ENCODE measurements at places on chromosomes 11 and 22.

DNA sequence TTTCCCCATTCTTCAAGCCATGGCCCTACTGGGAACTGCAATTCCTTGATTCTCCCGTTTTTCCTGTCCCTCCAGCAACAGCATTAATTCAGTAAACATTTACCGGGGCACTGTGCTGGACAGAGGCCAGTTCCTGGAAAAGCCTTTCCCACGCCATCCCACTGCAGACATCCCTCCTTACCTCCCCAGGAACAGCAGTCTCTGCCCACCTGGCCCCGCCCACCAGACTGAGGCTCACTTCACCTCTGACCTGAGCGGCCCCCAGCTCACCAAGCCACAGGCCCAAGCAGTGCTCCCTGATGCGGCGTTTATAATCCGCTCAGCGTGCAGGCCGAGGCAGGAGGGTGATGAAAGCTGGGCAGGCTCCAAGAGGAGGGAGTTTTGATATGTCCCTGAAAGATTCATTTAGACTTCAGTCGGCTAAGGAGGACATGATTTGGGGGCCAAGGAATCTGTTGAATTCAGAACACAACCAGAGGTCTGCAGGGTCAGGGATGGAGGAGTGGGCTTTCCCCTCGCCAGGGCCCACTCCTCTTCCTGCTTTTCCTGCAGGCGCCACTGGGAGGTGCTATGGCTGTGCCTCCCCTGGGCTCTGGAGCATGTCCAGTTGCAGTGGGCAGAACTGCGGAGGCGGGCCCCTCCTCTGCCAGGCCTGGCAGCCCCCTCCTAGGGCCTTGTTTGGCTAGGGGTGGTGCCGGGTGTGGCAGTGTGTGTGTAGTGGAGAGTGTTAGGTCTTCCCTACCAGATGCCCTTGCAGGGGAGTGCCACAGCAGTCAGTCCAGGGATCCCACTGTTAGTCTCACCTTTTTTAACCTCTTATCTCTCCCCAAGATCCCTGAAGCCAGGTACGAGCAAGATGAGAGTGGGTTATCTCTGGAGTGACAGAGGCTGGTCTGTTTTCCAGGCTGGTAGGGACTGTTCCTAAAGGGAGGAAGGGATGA, 1.4 kb upstream of the TAGLN start:
- peak; percentile 18 for DNase-seq

DNA sequence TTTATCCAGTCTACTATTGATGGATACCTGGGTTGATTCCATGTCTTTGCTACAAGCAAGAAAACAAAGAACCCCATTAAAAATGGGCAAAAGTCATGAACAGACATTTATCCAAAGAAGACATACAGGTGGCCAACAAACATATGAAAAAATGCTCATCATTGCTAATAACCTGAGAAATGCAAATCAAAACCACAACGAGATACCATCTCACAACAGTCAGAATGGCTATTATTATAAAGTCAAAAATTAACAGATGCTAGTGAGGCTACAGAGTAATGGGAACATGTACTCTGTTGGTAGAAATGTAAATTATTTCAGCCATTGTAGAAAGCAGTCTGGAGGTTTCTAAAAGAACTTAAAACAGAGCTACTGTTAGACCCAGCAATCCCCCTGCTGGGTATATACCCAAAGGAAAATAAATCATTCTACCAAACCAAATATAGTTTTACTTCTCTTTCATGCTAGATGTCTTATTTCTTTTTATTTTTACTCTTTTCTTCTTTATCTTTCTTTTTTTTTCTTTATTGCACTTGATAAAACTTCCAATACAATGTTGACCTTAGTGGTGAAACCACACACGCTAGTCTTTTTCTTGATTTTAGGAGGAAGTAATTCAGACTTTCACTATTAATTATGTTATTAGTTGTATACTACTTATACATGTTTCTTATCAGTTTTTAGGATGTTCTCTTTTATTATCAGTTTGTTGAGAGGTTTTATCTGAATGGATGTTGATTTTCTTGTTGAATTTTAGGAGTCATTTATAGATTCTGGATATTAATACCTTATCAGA, 14.3 kb downstream of the TRIM22 start:
- no peak for DNase-seq

GRCh38 chr11:42161886-42162285, 702.4 kb upstream of the LRRC4C start:
- DNase-seq, result no peak

- no peak for DNase-seq
Measured at GRCh38 chr22:24095826-24096757, 85.0 kb downstream of the CABIN1 start.

DNA sequence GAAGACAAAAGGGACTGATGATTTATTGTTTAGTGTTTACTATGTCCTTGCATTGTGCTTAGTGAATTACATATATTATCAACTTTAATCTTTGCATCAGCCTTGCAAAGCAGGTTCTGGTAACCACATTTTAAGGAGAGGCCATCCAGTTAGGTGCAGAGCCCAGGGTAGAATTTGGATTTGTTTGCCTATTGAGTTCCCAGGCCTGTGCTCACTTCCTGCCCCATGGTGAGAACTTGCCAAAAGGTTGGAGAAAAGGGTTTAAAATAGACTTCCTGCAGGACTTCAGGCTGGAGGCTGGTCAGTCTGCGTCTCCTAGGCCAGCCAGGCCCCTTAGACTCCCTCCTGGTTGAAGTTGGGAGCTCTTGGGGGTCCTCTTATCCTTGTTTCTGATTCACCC, 72.1 kb downstream of the ATXN10 start:
- peak; percentile 88 for DNase-seq

DNA sequence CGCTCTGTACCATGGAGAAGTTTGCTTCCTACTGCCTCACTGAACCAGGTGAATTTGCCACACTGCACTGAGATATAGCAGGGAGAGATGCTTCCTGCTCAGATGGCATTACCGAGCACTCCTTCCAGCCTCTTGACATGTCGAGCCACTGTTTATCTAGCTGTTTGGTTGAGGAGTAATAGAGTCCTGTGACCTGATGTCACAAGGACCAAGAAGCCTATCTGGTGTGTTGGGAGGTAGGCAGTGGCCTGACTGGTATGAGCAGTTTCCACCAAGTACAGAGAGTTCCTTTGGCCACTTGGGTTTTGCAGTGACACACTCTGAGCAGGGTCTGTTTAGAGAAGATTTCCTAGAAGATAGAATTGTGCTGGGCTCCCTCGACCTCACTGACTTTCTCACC, 5.2 kb downstream of the ACAD8 start:
- no peak for DNase-seq

- DNase-seq, result no peak
Measured at GRCh38 chr22:38504731-38505540, 1.2 kb downstream of the DDX17 start.

DNA sequence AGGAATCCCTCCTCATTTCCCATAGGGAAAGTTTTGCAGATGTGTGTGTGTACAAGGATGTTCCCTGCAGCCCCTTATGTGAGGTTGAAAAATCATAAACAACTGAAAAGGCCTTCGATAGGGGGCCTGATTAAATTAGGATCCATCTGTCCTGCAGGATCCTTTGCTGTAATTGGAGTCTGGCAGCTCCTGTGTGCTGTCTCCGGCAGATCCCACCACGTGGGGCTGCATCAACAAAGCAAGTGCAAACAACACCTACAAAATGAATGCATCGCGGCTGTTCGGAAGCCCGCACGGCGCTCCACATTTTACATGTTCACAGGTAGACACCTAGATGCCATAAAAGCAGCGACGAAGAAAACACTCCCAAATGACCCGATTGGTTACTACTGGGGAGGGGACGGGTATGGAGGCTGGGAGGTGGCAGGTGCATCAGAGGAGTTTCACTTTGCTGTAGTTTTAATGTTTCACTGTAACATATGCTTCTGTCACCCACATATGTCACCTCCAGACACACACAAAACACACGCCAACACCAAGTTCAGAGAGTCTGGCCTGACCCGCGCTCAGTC, 52.2 kb downstream of the NFAM1 start:
- DNase-seq, result no peak

GRCh38 chr11:33731723-33732531, 4.3 kb downstream of the CD59 start:
- no peak for DNase-seq

GRCh38 chr11:65947133-65947532, 1.9 kb downstream of the TSGA10IP start:
- DNase-seq, result no peak

GRCh38 chr11:67262731-67263675, 3.3 kb upstream of the GRK2 start:
- DNase-seq, result peak; percentile 92

- peak; percentile 71 for DNase-seq
Measured at GRCh38 chr11:108871152-108871551, 206.3 kb downstream of the DDX10 start.

GRCh38 chr11:40877256-40877655, 582.2 kb downstream of the LRRC4C start:
- DNase-seq, result peak; percentile 68

GRCh38 chr11:35424157-35424940, 5.0 kb upstream of the SLC1A2 start:
- DNase-seq, result no peak

DNA sequence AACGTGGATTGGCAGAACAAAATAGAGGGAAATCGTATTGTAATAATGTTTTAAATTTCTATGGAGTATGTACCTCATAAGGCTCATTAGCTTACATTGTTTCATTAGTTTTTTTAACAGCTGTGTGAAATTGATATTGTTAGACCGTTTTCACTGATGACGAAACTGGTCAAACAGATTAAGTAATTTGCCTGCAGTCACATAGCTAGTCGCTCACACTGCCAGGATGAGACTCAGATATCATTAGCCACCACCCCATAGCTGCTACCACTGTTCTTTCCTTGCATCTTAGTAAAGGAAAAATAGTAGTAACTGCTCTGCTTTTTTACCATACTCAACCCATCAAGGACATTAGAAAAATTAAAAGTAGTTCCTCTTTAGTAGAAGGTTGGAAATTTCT, 64.0 kb downstream of the DKK3 start:
- no peak for DNase-seq

DNA sequence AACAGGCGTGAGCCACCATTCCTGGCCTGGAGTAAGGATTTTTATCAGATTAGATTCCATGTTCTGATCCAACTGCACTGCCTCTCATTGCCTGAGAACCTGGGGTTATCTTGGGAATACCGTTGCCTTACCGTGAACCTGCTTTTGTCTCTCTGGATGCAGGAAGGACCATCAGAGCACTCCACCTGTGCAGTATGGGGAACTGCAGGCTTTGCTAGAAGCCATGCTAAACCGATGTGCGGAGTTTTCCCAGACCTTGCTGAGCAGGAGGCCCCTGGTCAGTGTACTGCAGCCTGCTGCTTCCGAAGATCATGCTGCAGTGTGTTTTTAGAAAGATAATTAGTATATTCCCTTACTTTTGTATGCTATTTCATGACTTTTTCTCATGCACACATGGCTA, 43.6 kb downstream of the MEI1 start:
- no peak for DNase-seq
